ENCODE measurements at places on chromosomes 5 and 9. TPM values are rescaled to one million over a fixed set of nuclear protein-coding genes. Genes with fewer than 3 reads are reported as not detected.

C5orf22 gene
- polyA plus RNA-seq, result 8.5 TPM

C9 gene
- not detected for polyA plus RNA-seq

ADAMTS6 gene
- polyA plus RNA-seq, result 0.72 TPM

SHISAL2B gene
- polyA plus RNA-seq, result not detected

ARL15 gene
- polyA plus RNA-seq, result 18.2 TPM

PCDHAC1 gene
- polyA plus RNA-seq, result not detected

ITGA2 gene
- polyA plus RNA-seq, result 1.9 TPM

FBLL1 gene
- not detected for polyA plus RNA-seq

BAAT gene
- 0.03 TPM for polyA plus RNA-seq

SUSD3 gene
- not detected for polyA plus RNA-seq

ZNF483 gene
- 0.22 TPM for polyA plus RNA-seq

WHRN gene
- polyA plus RNA-seq, result 0.37 TPM

PCDHA7 gene
- not detected for polyA plus RNA-seq

BTNL9 gene
- 88.2 TPM for polyA plus RNA-seq

FCN2 gene
- polyA plus RNA-seq, result 0.19 TPM

TMEM174 gene
- not detected for polyA plus RNA-seq

PHF24 gene
- 0.11 TPM for polyA plus RNA-seq

MTX3 gene
- 4.2 TPM for polyA plus RNA-seq

CCDC180 gene
- 5.3 TPM for polyA plus RNA-seq

TMEM232 gene
- polyA plus RNA-seq, result 0.30 TPM

NIPSNAP3A gene
- polyA plus RNA-seq, result 16.3 TPM
